Right atrium auricular region (tissue), 2 donors: ENCODE measurements at places on chromosomes 12 and 14. TPM values are rescaled to one million over a fixed set of nuclear protein-coding genes. Genes with fewer than 3 reads are reported as not detected.

DNA sequence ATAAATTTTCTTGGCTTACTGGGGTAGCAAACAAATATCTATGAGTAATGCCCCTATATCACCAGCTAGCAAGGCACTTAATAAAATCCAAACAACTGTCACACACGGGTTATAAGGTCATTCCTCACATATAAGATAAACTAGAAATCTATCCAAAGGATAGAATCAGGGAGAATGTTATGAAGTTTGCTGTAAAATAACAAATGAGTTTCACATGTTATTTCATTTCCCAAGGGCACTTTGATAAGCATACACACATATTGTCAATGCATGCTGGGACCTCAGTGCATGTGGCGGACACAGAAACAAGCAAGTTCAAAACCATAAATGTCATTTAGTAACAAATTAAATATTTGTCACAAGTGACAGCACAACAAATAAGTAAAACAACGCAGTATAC is 429.4 kb downstream of the GXYLT1 start:
- H3K27me3 ChIP-seq, result no peaks in the 10 kb centered on the region
- DNase-seq, result no peak
- H3K4me1 ChIP-seq, result no peaks in the 10 kb centered on the region

DNA sequence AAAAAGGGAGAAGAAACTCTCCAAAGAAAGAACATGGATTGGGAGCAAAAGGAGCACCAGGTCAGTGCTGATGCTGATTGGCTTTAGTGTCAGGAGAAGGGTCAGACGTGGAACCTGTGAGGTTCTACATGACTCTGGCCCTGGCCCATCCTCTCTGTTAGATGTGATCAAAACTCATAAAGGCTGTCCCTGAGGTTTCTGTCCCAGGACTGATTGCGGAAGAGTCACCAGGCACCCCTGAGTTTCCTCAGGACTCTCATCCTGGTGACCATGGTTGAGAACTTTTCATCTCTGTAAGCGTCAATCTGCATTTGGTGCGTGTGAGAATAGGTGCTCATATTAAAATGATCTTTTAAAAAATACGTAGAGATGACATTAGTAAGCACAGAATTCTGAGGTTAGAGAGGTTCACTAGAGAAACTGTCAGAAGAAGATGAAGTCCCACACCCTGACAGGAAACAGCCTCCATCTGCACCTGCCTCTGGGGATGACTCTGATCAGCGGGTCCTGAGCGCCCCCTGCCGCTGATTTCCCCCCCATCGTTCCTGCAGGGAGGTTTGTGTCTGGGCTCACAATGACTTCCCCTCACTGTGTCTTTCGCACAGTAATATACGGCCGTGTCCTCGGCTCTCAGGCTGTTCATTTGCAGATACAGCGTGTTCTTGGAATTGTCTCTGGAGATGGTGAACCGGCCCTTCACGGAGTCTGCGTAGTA is 741.8 kb downstream of the TMEM121 start:
- H3K27me3 ChIP-seq, result no peaks in the 10 kb centered on the region
- no peak for DNase-seq
- H3K4me3 ChIP-seq, result no peak overlapping the region
- no peaks in the 10 kb centered on the region for H3K36me3 ChIP-seq
- H3K4me1 ChIP-seq, result no peaks in the 10 kb centered on the region

- H3K36me3 ChIP-seq, result no peaks in the 10 kb centered on the region
- DNase-seq, result no peak
- no peak overlapping the region for H3K4me3 ChIP-seq
- H3K4me1 ChIP-seq, result no peaks in the 10 kb centered on the region
Measured at GRCh38 chr12:11568762-11569478, 80.6 kb upstream of the ETV6 start.

- no peak for DNase-seq
- no peaks in the 10 kb centered on the region for H3K36me3 ChIP-seq
- H3K4me3 ChIP-seq, result no peak overlapping the region
Measured at GRCh38 chr14:56660677-56661389, 81.2 kb downstream of the TMEM260 start.

Gene LRRC9
- not detected for total RNA-seq

Gene ACOT6
- not detected for total RNA-seq

Gene PLXNC1
- 3.0 TPM for total RNA-seq

Gene MYO1H
- total RNA-seq, result 0.63 TPM
